ENCODE measurements at places on chromosomes 12 and 14.

- no peak for DNase-seq
Observed at GRCh38 chr14:55381561-55381960, 30.1 kb downstream of the ATG14 start.

DNA sequence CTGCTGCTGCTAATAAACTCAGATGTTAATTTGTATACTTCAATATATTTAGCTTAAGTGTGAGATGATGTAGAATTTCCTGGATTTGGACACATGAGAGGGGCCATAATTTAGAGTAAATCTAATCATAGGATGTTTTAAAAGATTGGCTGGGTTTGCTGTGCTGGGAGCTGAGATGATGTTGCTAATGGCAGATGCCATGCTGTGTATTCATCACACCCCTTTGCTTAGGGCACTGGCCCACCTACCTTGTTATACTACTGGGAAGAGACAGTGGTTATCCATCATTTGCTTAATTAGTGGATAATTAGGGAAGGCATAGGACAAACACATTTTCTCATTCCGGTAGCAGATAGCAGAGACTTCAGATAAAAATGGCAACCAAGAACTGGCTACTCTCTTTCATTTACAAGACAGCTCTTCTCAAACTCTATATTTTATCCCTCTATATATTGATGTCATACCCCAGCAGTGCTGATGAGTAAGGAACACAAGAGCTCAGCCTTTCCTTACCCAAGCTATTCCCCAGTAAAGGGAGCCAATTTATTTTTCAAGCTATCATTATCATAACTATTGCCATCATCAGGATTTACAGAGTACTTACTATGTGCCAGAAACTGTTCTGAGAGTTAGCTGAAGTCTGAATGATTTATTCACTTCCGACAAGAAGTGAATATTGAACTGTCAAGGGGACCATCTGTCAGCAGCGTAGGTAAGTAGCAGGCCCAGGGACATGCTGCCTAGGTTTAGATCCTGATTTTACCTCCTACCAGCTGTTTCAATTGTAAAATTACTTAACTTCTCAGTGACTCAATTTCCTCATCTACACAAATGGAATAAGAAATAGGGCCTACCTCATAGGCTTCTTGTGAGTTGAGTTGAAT is 204.6 kb upstream of the FLRT2 start:
- DNase-seq = peak; percentile 49

DNA sequence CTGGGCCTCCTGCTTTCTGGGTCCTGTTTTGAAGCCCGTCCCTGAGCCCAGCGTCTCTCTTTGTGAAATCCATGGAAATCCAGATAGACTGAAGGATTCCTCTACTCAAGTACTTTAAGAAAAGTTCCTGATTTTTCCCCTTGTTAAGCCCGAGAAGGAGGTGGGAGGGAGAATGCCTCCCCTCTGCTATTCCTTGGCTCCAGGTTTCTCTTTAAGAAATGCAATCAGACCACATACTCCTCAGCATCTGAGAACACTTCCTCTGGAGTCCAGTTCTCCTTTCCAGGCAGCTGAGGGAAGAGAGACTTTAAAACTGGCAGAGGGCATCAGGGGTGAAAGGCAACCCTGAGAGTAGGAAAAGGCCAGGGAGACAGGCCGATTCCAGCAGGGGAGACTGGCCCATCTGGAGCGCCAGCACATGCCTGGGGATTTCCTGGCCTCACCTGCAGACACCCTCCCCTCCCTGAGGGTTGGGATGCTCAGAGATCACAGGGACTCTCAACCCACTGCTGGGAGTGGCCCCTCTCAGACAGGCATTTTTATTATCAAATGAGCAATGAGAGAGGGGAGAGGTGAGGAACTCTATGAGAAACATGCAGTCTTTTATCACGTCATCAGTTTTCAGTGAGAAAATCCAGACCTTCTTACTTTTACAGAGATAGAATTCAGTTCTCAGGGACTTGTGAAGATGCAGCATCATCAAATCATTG is 2.0 kb upstream of the EMP1 start:
- DNase-seq = no peak

GRCh38 chr12:109389146-109389545 is 41.4 kb downstream of the MYO1H start:
- DNase-seq = no peak

- no peak for DNase-seq
Observed at GRCh38 chr12:16349131-16349460, 1.7 kb downstream of the MGST1 start.

DNA sequence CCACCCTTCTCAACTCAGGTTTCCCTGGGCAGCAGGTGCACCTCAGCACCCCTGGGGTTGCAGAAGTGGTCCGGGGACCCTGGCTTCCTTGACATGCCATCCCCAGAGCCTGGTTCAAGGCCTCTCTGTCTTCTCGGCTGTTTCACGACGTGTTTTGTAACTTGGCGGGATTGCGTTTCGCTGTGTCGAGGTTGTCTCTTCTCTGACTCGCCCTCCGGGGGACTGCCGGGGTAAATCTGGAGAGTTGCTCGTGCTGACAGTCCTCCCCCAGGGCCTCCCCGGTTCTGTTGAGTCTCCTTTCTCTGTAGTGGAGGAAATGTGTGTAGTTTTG is 25.6 kb downstream of the MEG3 start:
- no peak for DNase-seq

GRCh38 chr12:76462668-76463224 is 96.8 kb downstream of the OSBPL8 start:
- DNase-seq = no peak

- no peak for DNase-seq
Observed at GRCh38 chr12:2897418-2897817, 6.7 kb downstream of the TULP3 start.

GRCh38 chr14:32374155-32374554 is 45.1 kb downstream of the AKAP6 start:
- no peak for DNase-seq

GRCh38 chr14:72301352-72301751 is 369.1 kb downstream of the RGS6 start:
- no peak for DNase-seq

All from spinal cord (tissue), 10 donors.